DMS 273 treated with DMSO at 0.1 percent for 48 hours (cell line): ENCODE measurements at places on chromosomes 3 and 15.

DNA sequence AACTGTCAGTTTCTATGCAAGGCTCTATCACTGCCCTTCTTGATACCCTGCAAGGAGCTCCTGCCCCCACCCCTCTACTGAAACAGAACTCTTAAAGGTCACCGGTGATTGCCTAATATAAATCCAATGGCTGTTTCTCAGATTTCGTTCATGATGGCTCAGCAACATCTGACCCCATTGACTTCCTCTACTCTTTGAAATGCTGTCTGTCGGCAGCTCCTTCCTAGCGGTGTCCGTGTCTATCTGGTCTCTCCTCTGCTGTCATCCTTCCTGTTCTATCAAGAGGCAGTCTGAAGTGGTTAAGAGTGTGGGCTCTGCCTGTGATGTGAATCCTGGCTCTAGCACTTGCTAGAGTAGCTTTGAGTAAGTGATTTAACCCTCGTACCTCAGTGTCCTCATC is 5.5 kb downstream of the TMEM266 start:
- no peak for DNase-seq

DNA sequence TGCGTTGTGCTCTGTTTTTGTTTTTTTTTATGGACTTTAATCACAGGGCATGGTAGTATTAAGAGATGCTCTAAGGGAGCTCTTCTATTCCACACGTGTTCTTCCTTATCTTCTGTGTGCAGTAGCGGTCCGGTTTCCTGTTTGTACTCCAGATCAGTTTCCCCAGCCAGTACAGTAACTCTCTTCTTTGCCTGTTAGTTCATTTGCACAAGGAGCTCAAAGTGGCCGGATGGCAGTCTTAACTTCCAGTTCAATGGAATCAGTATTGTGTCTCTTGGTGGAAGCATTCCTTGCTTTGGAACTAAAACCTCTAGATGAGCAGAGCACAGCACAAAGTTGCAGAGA is 122.0 kb downstream of the KLF13 start:
- no peak for DNase-seq

DNA sequence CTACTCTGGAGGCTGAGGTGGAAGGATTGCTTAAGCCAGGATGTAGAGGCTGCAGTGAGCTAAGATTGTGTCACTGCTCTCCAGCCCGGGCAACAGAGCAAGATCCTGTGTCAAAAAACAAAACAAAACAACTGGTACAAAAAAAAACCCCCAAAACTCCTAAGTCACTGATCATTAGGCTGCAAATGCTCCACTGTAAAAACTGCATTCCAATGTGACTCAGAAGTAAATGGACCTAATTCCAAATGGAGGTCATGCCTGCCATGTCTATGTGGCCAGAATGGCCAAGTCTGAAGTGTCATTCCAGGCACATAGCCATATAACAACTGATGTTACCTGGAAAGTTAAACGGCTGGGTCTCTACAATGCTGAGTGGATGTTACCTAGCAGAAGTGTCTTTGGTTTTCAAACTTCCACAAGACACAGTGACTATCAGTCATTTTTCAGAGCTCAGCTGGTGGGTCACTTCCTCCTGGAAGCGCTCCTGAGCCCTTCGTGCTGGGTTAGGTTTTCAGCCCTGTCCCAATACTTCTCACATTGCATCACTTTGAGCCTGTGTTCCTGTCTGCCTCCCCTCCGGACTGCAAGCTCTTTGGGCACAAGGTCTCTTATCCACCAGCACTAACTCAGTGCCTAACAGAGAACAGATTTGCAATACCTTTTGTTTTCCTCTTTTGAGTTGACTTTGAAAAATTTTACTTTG is 10.6 kb downstream of the FSTL1 start:
- no peak for DNase-seq

DNA sequence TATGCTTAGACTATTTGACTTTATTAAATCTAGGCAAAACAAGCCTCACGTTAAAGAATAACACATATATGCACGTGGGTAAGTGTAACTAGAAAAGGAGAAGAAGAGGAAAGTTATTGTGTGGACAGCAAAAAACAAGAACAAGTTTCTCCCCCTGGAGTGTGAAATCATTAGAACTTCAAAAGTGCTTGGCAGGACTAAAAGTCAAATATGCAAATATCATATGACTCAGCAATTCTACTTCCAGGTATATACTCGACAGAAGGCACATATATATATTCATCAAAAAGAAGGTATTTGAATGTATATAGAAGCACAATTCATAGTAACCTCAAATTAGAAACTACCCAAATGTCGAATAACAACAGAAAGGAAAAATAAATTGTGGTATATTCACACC is 68.9 kb upstream of the STXBP5L start:
- peak; percentile 13 for DNase-seq

- no peak for DNase-seq
Measured at GRCh38 chr3:141449424-141449823, 37.4 kb upstream of the RASA2 start.
